ENCODE measurements at places on chromosomes 7 and 10.

DNA sequence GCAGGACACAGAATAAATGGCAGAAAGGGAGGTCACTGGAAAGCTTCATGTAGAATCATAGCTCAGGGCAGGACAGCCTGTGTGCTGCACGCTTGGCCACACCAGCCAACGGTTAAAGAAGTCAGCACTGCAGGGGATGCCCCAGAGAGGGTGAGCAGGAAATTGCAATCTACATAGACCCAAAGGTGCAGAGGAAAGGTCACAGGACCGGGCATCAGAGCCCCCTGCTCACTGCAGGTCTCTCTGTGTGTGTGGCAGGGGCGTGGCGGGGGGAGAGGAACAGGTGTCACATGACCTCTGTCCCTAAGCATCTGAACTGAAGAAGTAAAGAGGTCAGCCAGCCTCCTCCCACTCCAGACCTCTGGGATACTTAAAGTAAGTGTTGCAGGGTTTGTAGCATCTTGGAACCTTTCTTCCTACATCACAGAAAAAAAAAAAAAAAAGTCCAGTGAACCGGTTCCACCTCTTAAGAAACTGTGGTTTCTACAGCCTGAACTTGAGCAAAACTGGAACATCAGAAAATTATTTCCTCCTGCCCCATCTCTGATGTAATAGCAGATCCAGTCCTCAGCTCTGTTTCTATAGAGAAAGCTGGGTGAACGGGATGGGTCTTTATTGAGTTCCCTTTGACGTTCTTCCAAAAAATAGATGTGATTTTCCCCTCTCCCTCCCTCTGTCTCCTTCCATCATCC is 64.3 kb downstream of the RGS10 start:
- no peak for DNase-seq

DNA sequence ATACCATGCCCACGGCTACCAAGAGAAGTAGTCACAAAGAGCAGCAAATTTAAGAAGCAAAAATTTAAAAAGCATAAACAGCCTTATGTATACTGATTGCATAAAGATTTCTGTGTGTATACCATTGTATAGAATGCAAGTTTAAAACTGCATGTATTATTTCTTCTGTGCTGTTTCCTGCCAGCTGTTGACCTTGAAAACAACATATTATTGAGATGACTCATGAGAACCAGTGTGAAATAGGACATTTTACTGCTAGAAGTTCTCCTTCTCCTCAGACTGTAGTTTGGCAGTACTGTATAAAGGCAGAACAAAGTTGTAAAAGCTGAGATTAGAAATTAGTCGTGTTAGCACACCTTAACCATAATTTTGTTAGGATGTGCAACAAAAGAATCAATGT is 42.3 kb upstream of the SGCE start:
- no peak for DNase-seq

- no peak for DNase-seq
Observed at GRCh38 chr10:49228677-49229076, 40.5 kb upstream of the TMEM273 start.

DNA sequence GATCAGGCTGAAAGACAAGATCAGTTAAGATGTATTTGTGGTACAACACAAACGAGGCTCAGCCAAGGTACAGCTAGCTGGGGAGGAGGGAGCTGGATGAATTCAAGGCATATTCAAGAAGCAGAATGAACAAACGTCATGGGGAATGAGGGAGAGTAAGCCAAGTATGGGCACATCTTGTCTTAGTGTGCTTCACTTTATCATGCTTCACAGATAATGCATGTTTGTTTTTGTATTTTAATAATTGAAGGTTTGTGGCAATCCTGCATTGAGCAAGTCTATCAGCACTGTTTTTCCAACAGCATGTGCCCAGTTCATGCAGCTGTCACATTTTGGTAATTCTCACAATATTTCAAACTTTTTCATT is 135.4 kb downstream of the HIBADH start:
- no peak for DNase-seq

DNA sequence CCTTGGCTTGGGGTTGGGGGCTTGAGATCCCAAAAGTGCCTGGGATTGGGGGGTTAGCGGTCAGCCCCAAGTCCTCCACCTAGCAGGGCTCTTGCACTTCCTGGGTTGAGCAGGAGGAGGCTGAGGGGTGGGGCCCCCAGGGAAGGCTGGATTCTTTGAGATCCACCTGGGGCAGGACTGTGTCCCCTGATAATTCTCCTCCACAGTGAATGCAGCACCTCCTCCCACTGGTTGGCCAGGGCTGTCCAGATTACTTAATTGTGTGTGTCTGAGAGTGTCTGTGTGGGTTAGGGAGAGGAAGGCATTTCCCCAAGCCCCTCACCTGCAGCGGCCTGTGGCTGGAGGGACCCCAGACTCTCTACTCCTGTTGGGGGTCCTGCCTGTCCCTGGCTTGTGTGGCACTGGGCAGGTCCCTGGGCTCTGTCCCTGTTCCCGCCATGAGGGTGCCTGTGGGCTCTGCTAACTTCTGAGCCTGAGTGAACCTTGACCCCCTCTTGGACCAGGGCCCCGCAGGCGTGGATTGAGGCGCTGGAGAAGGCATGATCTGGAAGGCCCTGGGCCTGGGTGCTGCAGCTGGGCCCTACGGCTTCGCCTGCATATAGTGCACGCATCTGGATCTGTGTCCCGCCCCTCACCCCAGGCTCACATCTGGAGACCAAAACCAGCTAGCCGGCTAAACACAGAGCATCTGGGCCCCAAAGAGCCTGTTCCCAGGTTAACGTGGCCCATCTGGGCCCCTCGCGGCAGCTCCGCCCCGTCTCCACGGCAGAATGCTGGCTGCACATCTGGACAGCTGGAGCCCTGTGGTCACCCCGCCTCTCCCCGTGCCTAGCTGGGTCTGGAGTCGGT is 10.4 kb downstream of the TMEM270 start:
- no peak for DNase-seq

DNA sequence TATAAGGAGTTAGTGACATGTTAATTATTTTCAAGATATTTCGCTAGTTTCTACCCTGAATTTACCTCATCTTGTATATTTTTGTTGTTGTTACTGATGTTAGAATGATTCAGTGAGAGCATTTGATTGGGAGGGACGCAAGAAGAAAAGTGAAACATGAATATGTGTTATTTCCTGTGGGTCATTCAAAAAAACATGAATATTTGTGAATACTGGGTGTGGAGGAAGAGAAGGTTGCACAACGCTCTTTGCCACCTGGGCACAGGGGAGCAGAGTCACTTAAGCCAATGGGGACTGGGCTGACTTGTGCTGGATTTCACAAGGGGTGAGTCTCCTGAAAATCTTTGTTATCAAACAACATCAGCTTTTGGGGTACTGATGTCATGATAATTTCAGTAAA is 39.5 kb downstream of the AGK start:
- DNase-seq = no peak

GRCh38 chr7:123751821-123752220 is 3.0 kb upstream of the WASL start:
- DNase-seq = no peak
